SJSA1 (cell line): ENCODE measurements at places on chromosomes 3 and 15. TPM values are rescaled to one million over a fixed set of nuclear protein-coding genes. Genes with fewer than 3 reads are reported as not detected.

GRCh38 chr3:177435301-177435700 is 238.0 kb upstream of the TBL1XR1 start:
- no peak for DNase-seq

DNA sequence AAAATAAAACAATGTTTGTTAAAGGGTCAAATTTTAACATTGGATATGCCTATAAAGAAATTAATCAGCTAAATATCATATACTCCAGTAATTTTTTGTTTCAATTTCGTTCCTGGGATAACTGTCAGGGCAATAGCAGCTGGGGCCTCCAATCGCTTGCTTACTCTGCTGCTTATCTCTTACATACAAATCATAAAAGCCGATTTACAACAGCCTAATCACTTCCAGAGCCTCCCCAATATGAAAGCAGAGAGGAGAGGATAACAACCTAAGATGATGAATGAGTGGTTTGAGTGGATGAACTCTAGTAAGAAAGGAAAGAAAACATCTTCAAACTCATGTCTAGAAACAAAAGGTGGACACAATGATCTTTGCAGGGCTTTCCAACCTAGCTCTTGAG is 80.7 kb upstream of the PSMD6 start:
- DNase-seq: no peak

DNA sequence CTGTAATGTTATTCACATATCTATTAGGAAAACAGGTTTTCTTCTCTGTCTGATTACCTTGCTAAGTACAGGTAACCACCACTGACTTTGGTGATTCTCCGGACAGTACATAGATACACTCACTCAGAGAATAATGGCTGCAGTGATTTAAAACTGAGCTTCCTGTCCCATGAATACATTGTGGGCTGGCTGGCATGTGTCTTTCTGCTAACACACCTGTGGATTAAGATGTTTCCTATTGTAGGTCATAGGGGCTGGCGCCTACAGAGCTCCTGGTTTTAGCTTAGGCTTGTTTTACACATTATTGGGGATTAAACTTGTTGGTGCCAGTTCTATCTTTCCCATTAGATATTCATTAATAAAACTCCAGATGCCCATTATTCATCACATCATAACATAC is 102.7 kb upstream of the MEIS2 start:
- no peak for DNase-seq

Gene LRRC31
- total RNA-seq: not detected in 2 replicates

Gene CMTM8
- total RNA-seq: not detected in 2 replicates

DNA sequence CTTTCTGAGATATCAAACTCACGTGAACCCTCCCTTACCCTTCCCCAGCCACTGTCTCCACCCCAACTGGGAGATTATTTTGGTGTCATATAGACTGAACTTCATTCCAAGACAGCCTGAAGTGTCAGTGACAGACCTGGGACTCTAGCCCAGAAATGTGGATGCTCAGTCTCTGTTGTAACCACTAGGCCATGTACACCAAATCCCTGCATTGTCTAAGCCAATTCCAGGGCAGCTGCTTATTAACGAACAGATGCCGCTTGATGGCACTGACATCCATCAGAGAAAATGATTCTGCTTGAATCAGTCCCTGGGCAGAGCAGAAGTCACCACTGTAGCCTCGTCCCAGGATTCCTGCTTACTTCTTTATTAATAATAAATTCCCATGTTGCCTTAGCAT is 305.5 kb downstream of the GRM7 start:
- DNase-seq: no peak

Gene NRROS
- 0.11 TPM in 1 of 2 replicates, not detected in the other for total RNA-seq

Gene CELF6
- 0.08 TPM in 1 of 2 replicates, not detected in the other for total RNA-seq

Gene CGNL1
- total RNA-seq: 3.2 and 3.8 TPM in 2 replicates

GRCh38 chr3:65377637-65378036 is 661.1 kb downstream of the MAGI1 start:
- DNase-seq: no peak

GRCh38 chr3:126910231-126910630 is 72.7 kb upstream of the PLXNA1 start:
- DNase-seq: no peak

Gene RAMAC
- total RNA-seq: 43.3 and 67.3 TPM in 2 replicates

DNA sequence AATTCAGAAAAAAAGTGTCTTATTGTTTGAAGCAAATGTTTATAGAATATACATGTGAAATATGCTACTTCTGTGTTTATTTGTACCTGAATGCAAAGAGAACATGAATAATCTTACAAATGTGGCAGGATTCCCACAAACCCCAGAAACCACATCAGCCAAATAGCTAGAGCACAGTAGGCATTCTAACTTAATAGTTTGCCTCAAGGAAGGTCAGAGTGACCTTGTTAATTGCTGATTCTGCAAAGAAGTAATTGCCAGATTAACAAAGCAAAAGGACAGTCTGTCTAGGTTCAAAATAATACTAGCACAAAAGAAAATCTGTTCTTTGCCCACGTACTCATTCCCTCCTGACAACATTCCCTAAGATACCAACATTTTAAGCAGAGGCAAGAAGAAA is 604.0 kb downstream of the PYDC2 start:
- no peak for DNase-seq

DNA sequence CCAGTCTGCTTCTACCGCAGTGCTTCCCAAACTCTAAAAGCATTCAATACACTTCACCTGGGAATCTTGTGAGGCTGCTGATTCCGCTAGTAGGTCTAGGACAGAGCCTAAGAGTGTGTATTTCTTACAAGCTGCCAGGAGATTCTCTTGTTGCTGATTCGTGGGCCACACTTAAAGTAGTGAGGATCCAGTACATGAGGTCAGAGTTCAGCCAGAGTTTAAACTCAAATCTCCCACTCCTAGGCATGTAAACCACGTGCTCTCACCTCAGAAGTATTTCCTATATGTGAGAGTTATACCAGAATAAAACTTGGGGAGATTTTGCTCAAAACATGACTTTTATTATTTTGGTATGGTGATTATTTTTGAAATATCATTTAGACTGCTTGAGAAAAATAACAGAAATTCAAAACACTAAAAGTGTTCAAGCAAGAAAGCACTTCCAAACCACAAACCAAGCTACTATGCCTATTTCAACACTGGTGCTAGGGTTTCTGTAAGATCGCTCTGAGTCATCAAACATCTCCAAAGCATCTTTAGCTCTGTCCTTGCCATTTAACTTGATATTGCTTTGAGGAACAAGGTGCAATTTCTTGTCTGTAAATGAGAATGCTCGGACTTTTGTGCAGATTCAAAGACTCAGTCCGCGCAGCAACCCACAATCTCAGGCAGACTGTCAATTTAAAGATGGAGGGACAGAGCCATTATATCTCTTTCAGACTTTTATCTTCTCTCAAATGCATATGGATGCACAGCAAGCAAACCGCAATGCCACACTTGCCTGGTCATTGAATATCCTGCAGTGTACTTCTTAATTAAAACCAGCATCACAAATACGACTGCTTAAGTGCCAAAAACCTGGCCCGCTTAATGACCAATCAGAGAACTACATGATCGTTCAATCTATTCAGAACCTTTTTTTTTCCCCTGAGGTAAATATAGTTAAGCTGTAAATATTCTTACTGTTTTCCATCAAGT is 59.8 kb downstream of the AGTR1 start:
- DNase-seq: no peak
